ENCODE measurements at places on chromosomes 12 and 14. TPM values are rescaled to one million over a fixed set of nuclear protein-coding genes. Genes with fewer than 3 reads are reported as not detected.

The FAM222A gene
- total RNA-seq = 4.4 TPM

The SCN8A gene
- total RNA-seq = 3.6 TPM

The OR6C2 gene
- not detected for total RNA-seq

DNA sequence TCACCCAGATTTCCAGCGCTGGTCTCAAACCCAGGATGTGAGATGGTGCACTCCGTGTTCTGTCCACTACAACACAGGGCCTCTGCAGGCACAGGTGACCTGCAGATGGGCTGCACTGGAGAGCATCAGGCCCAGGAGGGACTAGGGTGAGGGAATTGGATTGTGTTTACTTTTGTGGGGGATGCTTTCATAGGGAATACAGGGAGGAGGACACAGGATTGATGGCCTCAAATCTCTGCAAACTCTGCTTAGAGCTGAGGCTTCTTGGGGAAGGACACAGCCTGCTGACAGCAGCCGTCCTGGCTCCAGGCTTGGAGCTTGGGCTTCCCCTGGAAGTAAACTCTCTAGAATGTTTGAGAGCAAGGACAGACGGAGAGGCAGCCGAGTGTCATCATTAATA, 57.1 kb downstream of the NTF3 start:
- no peak for DNase-seq

- DNase-seq = no peak
These were observed 104.0 kb downstream of the NCOR2 start for GRCh38 chr12:124463341-124463921.

DNA sequence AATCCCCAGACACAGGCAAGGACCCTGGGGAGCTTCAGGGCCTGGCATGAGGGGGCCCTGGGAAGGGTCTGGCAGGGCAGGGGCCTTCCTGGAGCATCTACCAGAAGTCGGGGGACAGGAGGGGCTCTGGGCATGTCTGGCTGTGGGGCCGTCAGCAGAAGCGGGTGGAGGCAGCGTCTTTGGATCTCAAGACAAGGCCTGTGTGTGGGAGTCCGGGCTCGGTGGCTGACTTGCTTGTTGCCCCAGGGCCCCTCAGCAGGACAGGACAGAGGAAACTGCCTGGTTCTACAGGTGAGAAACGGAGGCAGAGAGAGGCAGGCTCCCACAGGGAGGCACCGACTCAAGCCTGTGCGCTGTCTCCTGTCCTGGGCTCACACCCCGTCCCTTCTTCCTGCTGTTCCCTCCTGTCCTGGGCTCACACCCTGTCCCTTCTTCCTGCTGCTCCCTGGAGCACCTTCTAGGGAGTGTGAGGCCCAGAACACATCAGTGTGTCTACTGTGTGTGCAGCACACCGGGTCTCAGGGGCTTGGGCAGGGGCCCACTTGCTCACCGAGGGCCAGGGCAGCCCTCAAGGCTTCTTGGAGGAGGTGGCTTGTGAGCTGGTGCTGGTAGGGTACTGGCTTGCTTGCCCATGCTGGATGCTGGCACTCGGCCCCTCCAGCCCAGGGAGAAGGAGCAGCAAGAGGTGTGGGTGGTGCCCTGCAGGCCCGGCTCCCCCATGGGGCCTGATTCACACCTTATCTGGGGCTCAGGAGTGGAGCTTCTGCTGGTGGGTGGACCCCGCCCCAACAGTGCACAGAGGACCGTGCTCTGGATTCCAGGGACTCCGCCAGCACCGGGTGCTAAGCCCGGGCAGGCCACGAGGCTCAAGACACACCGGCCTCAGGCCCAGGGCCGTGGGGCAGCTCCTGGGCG, 14.9 kb downstream of the ASPG start:
- DNase-seq = peak; percentile 61

- DNase-seq = no peak
These were observed 701.7 kb upstream of the TMEM132C start for GRCh38 chr12:127565241-127565640.

DNA sequence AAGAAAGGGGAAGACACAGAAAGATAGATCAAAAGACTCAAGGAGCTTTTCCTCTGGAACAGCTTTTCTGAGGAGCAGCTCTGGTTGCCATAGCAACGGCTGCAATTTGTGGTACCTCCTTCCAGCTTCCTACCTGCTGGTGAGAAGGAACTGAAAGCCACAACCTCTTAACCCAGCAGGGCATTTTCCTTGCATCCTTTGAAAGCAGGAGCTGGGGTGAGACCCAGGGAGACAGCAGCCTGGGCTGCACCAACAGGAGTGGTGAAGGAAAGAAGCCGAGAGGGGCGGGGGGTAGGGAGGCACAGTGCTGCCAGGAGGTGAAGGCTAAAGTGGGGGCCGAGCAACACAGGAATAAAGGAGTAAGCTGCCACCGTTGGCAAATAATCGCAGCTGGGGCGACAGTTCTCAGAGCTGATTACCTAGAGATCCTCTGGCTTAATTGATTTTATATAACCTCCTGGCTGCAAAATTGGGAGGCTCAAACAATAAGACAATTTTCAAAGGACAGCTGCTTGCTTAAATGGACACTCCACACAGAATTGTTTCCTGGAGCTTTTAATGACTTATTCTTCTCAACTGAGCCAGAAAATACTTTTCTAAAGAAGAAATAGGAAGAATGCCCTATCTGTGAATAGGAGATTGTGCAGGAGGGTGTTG, 129.4 kb downstream of the RPAP3 start:
- DNase-seq = no peak

All from mucosa of descending colon (tissue), 3 donors.